ENCODE measurements at places on chromosomes 2 and 18. TPM values are rescaled to one million over a fixed set of nuclear protein-coding genes. Genes with fewer than 3 reads are reported as not detected.

DNA sequence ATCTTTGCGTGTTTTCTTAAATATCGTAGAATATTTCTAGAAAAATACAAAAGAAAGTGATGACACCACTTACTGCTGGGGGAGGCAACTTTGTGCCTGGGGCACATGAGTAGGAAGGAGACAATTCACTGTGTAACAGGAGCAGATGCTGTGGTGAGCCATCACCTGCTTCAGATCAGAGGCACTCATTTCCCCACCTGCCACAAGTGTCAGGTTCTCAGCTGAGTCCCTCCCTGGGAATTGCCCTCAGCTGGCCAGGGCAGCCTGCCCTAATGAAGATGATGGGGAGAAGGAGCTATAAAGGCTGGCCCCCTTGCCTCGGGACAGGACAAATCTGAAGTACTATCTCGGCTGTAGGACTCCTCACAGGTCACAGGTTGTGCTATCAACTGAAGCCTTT lies 322.8 kb downstream of the STK39 start:
- no peaks in the 10 kb centered on the region for H3K27me3 ChIP-seq
- DNase-seq, result no peak
- H3K27ac ChIP-seq, result no peak overlapping the region

DNA sequence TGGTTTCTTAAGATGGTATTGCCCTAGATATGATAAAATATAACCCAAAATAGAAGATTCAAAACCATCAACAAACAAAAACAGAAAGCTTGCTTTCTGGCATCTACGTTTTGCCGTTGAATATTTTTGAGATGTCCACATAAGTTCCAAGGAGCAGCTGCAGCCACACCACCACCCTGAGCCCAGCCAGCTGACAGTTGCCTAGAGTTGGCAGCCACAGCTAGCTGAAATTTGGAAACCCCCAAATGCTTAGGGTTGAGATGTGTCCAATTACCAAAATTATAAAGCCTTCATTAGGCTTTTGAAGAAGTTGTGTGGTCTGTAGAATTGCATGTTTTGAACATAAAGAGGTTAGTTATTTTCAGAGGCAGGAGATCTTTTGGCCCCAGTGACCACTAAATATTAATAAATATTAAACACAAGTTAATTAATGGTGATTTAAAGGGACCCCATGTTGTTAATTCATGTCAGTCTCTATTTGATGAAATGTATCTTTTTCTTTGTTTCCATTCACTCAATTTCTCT lies 118.1 kb upstream of the DTNA start:
- H3K4me1 ChIP-seq, result no peaks in the 10 kb centered on the region
- H3K36me3 ChIP-seq, result no peaks in the 10 kb centered on the region
- no peak for DNase-seq
- peaks cover 3% of the 10 kb centered on the region for H3K27me3 ChIP-seq
- no peak overlapping the region for H3K4me3 ChIP-seq

GRCh38 chr2:189952536-189953109 lies 109.9 kb downstream of the MSTN start:
- H3K27me3 ChIP-seq, result no peaks in the 10 kb centered on the region
- H3K4me3 ChIP-seq, result no peak overlapping the region
- H3K27ac ChIP-seq, result no peak overlapping the region
- no peak for DNase-seq
- H3K4me1 ChIP-seq, result no peaks in the 10 kb centered on the region
- no peaks in the 10 kb centered on the region for H3K36me3 ChIP-seq

GRCh38 chr2:64401529-64401880 lies 52.5 kb upstream of the LGALSL start:
- H3K4me1 ChIP-seq, result peaks cover 2% of the 10 kb centered on the region
- DNase-seq, result no peak
- no peak overlapping the region for H3K27ac ChIP-seq
- no peaks in the 10 kb centered on the region for H3K27me3 ChIP-seq

- H3K36me3 ChIP-seq, result no peaks in the 10 kb centered on the region
- H3K4me3 ChIP-seq, result no peak overlapping the region
These were observed 84.3 kb downstream of the ACOXL start for GRCh38 chr2:110816404-110817365.

DNA sequence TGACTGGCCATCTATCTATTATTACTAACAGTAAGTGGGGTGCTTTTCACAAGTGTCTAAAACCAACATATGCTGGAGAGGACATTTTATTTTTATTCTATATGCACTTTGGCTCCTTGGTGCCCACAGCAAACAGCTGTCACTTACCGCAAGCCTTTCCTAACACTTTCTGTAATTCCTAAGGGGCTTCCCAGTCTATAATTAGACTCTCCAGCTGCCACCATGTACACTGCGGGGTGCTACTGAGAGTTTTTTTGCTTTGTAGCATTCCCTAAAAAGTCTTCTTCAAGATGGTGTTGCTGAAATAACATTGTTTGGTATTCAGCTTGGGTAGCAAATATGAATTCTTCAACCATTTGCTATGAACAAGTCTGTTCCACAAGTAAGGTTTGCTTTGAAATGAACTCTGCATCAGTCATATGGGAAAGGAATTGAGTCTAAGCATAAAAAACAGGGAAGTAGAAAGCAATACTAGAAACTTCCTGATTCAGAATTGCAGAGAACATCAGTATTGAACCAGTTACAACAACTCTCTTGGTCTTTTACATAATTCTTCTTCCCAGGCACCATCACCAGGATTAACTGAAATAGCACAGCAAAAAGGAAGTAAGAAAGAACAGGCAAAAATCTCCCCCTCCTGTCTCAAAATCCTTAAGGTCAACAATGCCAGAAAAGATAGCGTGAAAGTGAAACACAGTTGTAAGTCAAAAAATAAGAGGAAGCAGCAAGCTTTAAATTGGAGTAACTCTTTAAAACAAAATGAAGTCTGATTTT lies 28.6 kb downstream of the EPB41L3 start:
- H3K27ac ChIP-seq, result no peak overlapping the region
- DNase-seq, result no peak
- H3K4me3 ChIP-seq, result no peak overlapping the region
- H3K36me3 ChIP-seq, result no peaks in the 10 kb centered on the region

- no peaks in the 10 kb centered on the region for H3K36me3 ChIP-seq
- H3K4me1 ChIP-seq, result no peaks in the 10 kb centered on the region
- H3K4me3 ChIP-seq, result no peak overlapping the region
- DNase-seq, result no peak
- no peaks in the 10 kb centered on the region for H3K27me3 ChIP-seq
- H3K27ac ChIP-seq, result no peak overlapping the region
These were observed 87.9 kb upstream of the LRRTM1 start for GRCh38 chr2:80392441-80392840.

- H3K4me1 ChIP-seq, result peaks cover 66% of the 10 kb centered on the region
- no peak overlapping the region for H3K4me3 ChIP-seq
- H3K36me3 ChIP-seq, result peaks cover 62% of the 10 kb centered on the region
- DNase-seq, result no peak
- no peaks in the 10 kb centered on the region for H3K27me3 ChIP-seq
These were observed 56.0 kb downstream of the DGKD start for GRCh38 chr2:233410196-233410760.

DNA sequence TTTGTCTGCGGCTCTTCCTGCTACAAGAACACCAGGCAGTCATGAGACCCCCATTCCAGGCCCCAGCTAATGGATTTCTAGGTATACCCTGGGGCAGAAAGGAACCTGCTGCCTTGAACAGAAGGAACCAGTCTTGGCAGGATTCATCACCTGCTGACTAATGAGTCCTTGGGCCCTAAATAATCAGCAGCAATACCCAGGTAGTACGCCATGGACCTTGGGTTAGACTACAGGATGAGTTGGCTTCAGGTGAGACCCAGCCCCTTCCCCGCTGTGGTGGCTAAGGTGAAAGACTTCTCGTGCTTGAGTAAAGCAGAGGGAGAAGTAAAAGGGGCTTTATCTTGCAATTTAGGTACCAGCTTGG lies 105.0 kb downstream of the SPIRE1 start:
- peaks cover 6% of the 10 kb centered on the region for H3K36me3 ChIP-seq
- no peak overlapping the region for H3K27ac ChIP-seq
- no peak overlapping the region for H3K4me3 ChIP-seq
- H3K27me3 ChIP-seq, result no peaks in the 10 kb centered on the region

The NT5DC4 gene
- not detected for total RNA-seq

The PLB1 gene
- total RNA-seq, result 0.99 TPM

The CRACDL gene
- total RNA-seq, result 0.33 TPM

The PARD6G gene
- 0.26 TPM for total RNA-seq

The AOX1 gene
- not detected for total RNA-seq

The SPHKAP gene
- not detected for total RNA-seq

Measured in activated naive CD8-positive, alpha-beta T cell treated with anti-CD3 and anti-CD28 coated beads for 36 hours (primary cell).